ENCODE measurements at places on chromosomes 3 and 15. TPM values are rescaled to one million over a fixed set of nuclear protein-coding genes. Genes with fewer than 3 reads are reported as not detected.

FGD5 gene
- 0.59 TPM for total RNA-seq

CCDC54 gene
- total RNA-seq, result not detected

TJP1 gene
- 50.5 TPM for total RNA-seq

CCDC39 gene
- not detected for total RNA-seq

SAMMSON gene
- not detected for total RNA-seq

TEX264 gene
- 29.6 TPM for total RNA-seq

ARGFX gene
- not detected for total RNA-seq

LRRC2 gene
- 0.23 TPM for total RNA-seq

PTX3 gene
- total RNA-seq, result 687 TPM

SGO1 gene
- total RNA-seq, result 4.9 TPM

ZMYND10 gene
- 0.88 TPM for total RNA-seq

CHCHD6 gene
- total RNA-seq, result 14.0 TPM

DAZL gene
- total RNA-seq, result not detected

CFAP100 gene
- not detected for total RNA-seq

TRIM42 gene
- not detected for total RNA-seq

ARL8B gene
- total RNA-seq, result 76.5 TPM

GOLGA8O gene
- total RNA-seq, result not detected

RAB11A gene
- total RNA-seq, result 444 TPM

ARPC4 gene
- 200 TPM for total RNA-seq

CTXND1 gene
- total RNA-seq, result not detected

PRR20G gene
- not detected for total RNA-seq

TRAT1 gene
- total RNA-seq, result not detected

CAND2 gene
- total RNA-seq, result 3.2 TPM

BTLA gene
- total RNA-seq, result not detected

RHOV gene
- under 0.01 TPM for total RNA-seq

PROK2 gene
- total RNA-seq, result not detected

CCR9 gene
- not detected for total RNA-seq

DUOXA2 gene
- not detected for total RNA-seq

All from smooth muscle cell of the umbilical artery (primary cell).